ENCODE measurements at places on chromosomes 3 and 15. TPM values are rescaled to one million over a fixed set of nuclear protein-coding genes. Genes with fewer than 3 reads are reported as not detected.

PARP15 gene
- total RNA-seq = 0.07 TPM

VEPH1 gene
- total RNA-seq = 261 TPM

IQCH gene
- 1.4 TPM for total RNA-seq

CAMKV gene
- total RNA-seq = under 0.01 TPM

CD200 gene
- total RNA-seq = 8.1 TPM

SHISA5 gene
- total RNA-seq = 132 TPM

FRMD4B gene
- total RNA-seq = 96.7 TPM

C3orf49 gene
- total RNA-seq = not detected

GHSR gene
- not detected for total RNA-seq

DUOX1 gene
- total RNA-seq = not detected

DUOXA1 gene
- total RNA-seq = not detected

FBXW12 gene
- not detected for total RNA-seq

INKA1 gene
- 20.4 TPM for total RNA-seq

PAK6 gene
- total RNA-seq = not detected

TNK2 gene
- total RNA-seq = 10.5 TPM

GRCh38 chr3:103554451-103554850 lies 1119.6 kb downstream of the ZPLD1 start:
- no peak for DNase-seq

- DNase-seq = no peak
Measured at GRCh38 chr3:74787011-74787410, 172.6 kb upstream of the CNTN3 start.

- DNase-seq = no peak
Measured at GRCh38 chr3:154184582-154184981, 63.4 kb downstream of the ARHGEF26 start.

- DNase-seq = peak; percentile 81
Measured at GRCh38 chr15:67065531-67066005, at the start of gene SMAD3. SMAD3 (plus strand) TSS chr15:67065602; CDS start chr15:67066155, 553 bp downstream.

GRCh38 chr3:45610119-45610518 lies 15.6 kb downstream of the LIMD1 start:
- DNase-seq = no peak

DNA sequence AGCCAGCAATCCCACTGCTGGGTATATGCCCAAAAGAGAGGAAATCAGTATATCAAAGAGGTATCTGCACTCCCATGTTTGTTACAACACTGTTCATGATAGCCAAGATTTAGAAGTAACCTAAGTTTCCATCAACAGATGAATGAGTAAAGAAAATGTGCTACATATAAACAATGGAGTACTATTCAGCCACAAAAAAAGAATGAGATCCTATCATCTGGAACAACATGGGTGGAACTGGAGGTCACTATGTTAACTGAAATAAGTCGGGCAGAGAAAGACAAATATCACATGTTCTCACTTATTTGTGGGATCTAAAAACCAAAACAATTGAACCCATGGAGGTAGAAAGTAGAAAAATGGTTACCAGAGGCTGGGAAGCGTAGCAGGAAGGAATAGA lies 108.2 kb downstream of the TBC1D5 start:
- no peak for DNase-seq

GRCh38 chr15:35755237-35755802 lies 209.4 kb upstream of the DPH6 start:
- no peak for DNase-seq

DNA sequence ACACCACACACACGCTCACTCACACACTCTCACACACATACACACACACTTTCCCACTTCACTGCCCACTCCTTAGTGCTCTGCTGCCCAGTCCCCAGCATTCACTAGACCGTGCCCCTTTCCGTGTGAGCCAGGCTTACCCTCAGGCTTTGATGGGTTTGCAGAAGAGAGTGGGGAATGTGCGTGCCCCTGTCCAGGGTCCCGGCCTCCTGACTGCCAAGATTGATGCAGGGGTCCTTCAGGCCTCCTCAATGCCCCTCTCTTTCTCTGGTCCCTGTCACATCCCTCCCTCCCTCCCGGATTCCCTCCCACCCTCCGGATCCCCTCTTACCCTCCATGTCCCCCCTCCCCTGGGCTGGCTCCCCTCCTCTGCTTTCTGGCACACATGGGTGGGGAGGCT lies 27.9 kb upstream of the KIF23 start:
- no peak for DNase-seq

- DNase-seq = no peak
Measured at GRCh38 chr3:56053727-56054126, 414.5 kb downstream of the ERC2 start.

- DNase-seq = no peak
Measured at GRCh38 chr3:17850448-17850847, 108.0 kb upstream of the TBC1D5 start.

DNA sequence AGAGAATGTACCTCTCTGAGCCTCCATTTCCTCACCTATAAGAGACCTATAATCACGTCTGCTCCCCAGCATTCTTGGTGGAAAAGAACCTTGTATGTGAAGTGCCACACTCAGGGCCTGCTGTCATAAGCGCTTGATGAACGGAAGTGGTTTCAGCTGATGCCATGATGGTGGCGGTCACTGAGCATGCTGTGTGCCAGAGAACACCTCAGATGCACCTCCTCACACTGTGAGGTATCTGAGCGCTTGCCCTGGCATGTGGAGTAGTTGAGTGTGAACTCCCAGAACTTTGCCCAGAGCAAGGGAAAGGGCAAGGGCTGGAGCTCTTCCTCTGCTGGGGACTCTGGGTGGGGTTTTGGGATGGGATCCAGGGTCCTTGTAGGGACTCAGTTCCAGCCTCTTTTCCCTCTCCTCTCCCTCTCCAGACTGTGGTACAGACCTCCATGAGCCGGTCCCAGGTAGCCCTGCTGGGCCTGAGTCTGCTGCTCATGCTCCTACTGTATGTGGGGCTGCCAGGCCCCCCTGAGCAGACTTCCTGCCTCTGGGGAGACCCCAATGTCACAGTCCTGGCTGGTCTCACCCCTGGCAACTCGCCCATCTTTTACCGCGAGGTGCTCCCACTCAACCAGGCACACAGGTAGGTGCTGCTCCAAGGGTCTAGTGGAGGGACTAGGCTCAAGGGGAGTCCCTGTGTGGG lies 2.7 kb downstream of the ABHD14A start:
- DNase-seq = no peak

DNA sequence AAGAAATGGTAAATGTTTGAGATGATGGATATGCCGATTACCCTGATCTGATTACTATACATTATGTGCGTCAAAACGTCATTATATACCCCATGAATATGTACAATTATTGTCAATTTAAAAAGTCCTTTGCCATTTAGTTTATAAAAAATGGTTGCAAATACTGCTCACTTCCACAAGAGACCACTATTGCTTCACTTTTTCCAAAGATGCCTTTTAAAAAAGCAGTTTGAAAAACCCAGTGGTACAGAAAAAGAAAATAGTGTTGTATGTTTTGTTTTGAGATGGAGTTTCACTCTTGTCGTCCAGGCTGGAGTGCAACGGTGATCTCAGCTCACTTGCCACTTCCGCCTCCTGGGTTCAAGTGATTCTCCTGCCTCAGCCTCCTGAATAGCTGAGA lies 39.3 kb downstream of the EDEM1 start:
- no peak for DNase-seq

DNA sequence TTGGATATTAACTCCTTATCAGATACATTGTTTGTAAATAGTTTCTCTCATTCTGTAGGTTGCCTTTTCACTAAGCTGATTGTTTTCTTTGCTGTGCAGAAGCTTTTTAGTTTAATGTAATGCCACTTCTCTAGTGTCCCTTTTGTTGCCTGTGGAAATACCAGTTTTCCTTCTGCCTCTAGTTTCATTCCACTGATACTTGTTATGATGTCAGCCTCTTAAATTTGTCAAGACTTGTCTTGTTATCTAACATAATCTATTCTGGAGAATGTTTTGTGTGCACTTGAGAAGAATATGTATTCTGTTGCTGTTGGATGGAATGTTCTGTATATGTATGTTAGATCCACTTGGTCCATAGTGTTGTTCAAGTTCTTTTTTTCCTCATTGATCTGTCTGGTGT lies 18.0 kb upstream of the CEP152 start:
- DNase-seq = no peak

GRCh38 chr3:112096176-112096575 lies 10.0 kb downstream of the C3orf52 start:
- DNase-seq = no peak

- no peak for DNase-seq
Measured at GRCh38 chr3:133887803-133888703, 7.6 kb downstream of the RAB6B start.

DNA sequence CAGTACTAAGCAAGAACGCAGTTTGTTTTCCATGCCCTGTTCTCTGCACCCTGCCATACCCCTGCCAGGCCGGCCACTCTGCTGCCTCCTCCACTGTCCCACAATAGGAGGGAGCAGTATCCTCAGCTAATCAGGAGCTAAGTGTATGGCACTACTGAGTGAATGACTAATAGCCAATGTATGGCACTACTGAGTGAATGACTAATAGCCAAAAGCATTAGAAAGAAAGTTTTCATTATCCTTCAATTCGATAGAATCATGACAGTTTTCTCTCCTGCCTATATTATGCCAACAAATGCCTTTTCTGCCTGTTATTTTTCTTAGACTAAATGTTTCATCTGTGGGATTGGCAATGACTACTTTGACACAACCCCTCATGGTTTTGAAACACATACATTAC lies 107.5 kb upstream of the CHRM5 start:
- DNase-seq = no peak

GRCh38 chr3:66482018-66482404 lies 18.8 kb downstream of the LRIG1 start:
- no peak for DNase-seq

DNA sequence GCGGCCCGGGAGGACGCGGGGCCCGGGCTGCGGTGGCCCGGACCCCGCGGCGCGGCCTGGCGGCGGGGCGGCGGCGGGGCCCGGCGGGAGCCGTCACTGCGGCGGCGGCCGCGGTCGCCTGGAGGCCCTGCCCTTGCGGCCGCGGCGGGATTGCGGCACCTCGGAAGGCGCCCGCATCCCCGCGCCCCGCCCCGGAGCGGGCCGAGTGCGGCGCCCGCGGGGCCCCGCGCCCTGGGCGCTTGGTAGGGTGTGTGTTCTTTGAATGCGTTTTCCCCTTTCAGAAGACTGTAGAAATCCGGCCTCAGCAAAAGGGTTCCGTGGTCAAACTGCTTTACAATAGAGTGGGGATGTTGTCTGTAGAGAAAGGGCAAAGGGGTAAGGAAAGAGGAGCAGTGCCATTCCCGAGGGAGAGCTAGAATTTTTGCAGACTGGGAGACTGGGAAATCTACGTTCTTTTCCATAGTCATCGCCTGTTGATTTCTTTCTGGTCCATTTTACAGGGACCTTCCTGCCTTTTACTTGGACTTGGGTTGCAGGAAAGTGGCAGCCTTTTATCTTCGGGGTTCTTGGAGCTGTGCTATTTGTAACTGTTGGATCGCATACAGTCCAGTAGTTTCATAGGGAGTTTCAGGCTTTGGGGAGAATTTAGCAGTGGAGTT lies 630 bp downstream of the SNRK start:
- no peak for DNase-seq

- peak; percentile 35 for DNase-seq
Measured at GRCh38 chr3:185280572-185281365, 26.9 kb upstream of the EHHADH start.

- no peak for DNase-seq
Measured at GRCh38 chr3:13120928-13121552, 47.8 kb upstream of the IQSEC1 start.

DNA sequence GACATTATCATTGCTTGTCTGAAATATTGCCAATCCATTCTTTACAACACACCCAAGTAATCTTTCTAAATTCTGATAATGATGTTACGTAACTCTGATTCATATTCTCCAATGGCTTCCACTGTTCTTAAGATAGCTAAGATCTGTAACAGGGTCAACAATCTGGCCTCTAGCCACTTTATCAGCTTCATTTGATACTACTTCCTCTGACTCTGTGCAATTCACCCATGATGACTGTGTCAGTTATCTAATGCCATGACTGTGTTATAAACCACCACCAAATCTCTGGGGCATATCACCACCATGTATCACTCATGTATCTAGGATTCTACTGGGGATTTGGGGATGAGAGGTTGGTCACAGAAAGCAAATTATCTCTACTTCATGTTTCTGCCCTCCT lies 44.0 kb downstream of the CD200 start:
- peak; percentile 67 for DNase-seq

DNA sequence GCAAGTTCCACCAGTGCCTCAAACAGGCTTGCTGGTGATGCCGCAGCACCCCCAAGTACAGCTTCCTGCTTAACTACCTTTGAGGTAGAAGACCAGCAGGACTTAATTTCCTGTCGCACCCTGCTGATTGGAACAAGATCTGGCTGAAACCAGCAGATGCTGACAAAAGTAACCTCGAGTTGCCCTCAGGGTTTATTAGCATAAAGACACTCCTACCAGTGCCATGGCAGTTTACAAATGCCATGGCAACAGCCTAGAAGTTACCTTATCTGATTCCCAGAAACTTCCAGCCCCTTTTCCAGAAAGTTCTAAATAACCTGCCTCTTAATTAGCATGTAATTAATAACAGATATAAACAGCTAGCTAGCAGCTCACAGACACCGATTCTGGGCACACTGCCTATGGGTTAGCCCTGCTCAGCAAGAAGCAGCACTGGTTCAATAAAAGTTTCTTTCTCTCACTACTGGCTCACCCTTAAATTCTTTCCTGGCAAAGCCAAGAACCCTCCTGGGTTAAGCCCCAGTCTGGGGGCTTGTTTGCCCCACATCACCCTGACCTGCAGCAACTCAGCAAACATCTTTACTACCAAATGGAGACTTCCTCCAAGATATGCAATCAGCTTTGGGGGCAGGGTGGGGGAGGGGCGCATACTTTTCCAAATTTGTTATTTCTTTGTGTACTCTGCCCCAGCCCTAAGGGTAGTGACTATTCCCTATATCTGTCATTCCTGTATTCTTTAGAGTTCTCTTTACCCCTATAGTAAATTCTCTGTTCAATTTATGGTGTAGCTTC lies 54.2 kb downstream of the MAP4 start:
- DNase-seq = no peak

DNA sequence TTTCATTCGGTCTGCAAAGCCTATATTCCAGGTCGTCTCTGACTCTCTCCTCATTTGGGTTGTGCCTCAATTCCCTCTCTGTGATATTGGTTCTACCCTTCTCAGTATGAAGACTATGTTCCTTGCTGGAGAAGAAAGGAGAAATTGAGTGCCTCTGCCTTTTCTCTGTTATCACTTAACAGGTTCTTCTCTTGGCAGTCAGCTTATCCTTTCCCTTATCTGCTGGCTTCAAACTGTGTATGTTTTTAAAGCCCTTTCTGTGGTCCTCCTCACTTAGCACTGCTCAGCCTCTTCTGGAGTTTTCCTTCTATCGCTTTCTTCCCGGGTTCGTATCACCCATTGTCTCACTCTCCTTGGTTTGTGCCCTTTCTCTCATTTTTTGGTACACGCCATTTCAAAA lies 65.3 kb upstream of the FSTL1 start:
- DNase-seq = no peak
